ENCODE measurements at places on chromosomes 5 and 9.
A peak's percentile ranks its signal among the peaks of the same experiment; 100 is the strongest.

GRCh38 chr9:107504585-107505455, 15.3 kb upstream of the KLF4 start:
- DNase-seq = no peak

GRCh38 chr5:58208674-58209073, 251.2 kb downstream of the PLK2 start:
- DNase-seq = no peak

GRCh38 chr5:126455728-126456127, 32.5 kb downstream of the GRAMD2B start:
- no peak for DNase-seq

DNA sequence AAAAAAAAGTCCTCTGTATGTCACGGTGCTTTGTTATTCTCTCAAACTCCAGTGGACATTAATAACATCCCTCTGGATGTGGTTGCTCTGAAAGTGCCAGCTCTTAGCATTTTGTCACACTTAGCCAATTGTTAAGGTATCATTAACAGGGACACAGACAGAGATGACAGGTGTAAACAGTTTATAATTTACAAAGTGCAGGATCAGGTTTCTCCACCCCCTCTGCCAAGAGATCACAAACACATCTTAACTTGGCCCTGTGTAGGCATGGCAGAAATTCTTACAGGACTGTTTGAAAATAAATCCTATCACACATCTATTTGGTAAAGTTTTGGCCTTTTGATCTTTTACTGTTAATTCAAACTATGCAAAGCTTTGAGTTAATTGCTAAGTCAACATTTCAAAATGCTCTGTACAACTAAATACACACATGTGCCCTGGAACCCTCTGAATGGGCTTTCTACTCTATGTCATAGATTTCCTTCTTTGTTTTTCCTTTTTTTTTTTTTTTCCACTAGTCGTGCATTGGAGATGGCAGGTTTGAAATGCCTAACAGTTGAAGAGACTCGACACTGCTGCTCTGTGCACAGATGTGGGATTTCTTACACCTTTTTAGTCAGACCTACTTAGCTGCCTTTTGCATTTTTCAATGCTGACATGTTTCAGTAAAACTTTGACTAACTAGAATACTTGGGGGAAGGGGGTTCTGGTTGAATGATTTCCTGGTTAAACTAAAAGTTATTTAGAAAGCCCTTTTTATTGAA, 41.7 kb downstream of the SEMA6A start:
- no peak for DNase-seq

DNA sequence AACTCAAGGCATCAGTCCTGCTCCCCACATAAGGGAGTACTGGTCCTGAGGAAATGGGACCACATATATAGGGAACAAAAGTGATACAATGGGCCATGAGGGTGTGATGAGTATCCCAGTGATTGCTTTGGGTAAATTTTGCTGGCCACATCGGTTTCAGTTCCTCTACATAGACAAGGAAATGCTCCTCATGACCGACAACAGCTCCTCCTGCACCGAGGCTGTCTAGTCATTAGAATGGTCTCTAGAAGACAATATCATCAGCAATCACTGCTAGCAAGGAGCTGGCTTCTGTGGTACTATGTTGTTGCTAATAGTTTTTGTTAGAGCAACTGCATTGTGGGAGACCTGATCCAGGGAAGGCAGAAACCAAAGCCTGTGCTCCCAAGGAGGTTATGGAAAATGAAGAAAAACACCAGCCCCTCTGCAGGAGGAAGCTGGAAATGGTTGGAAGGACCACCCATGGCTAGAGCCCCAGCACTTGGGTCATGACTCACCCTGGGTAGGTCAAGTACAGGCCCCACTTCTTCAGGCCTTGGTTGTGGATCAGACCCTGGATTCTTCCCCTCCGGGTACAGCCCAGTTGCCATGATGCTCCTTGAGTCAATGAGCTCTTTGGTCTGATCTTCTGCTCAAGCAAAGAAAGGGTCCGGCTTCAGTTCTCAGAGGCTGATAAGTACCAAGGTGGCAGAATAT, 3.4 kb upstream of the CTSL start:
- DNase-seq = no peak

DNA sequence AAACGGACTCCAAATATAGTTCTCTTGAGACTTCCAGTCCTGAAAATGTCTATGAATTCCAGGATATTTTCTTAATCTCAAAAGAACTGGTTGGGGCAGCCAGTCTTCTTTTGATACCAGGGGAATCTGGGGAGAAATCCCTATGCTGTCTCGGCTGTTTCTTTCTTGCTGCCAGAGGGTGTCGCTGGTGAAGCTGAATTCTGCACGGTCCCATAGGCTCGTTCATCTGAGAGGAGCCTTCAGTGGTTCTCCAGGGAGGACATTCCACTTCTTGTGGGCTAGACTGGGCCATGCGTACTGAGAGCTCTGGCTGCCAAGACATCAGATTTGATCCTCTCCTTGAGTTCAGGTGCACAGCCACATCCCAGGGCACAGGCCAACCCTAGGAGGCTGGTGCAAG, 155.0 kb upstream of the CLINT1 start:
- DNase-seq = no peak

DNA sequence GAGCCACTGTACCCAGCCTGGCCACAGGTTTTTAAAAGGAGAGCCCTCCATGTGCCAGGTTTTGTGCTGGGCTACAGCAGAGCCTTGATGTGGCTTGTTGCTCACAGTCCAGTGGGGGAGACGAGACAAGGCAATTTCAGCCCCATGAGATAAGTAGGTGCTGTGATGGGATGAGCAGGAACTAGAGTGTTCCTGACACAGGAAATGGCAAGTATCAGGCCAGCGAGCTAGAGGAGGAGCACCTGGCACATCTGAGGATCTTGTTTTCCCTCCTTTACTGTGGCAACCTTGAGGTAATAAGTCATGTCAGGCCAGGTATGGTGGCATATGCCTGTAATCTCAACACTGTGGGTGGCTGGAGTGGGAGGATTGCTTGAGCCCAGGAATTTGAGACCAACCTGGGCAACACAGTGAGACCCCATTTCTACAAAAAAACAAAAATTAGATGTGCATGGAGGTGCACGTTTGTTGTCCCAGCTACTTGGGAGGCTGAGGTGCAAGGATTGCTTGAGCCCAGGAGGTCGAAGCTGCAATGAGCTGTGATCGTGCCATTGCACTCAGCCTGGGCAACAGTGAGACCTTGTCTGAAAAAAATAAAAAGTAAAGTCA, 3.8 kb upstream of the ZDHHC12 start:
- no peak for DNase-seq

DNA sequence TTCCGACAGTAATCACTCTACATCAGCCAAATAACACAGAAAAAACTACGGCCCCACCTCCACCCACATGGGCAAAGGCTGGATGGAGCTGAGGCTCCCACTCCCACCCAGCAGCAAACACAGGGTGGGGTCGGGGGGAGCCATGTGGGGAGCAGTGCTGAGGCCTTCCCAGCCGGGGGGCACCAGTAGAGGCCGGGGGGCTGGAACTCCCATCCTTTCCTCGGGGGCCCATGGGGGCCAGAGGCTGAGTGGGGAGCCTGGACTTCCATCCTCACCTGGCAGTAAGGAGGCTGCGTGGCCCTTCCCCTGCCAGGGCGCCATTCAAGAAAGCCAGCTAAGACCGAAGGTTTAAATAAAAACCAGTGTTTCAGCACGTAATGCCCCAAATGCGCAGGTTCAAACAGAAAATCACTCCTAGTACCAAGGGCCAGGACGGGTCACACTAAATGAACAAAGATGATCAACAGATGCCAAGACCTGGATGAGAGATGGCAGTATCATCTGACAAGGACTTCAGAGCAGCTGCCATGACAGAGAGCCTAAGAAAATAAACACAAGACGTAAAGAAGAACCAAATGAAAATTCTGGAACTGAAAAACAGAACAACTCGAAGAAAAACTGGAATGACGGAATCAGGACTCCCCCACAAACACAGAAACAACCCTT, 9.4 kb downstream of the CCDC127 start:
- no peak for DNase-seq

- no peak for DNase-seq
Observed at GRCh38 chr9:125496313-125496834, 210.6 kb downstream of the MAPKAP1 start.

DNA sequence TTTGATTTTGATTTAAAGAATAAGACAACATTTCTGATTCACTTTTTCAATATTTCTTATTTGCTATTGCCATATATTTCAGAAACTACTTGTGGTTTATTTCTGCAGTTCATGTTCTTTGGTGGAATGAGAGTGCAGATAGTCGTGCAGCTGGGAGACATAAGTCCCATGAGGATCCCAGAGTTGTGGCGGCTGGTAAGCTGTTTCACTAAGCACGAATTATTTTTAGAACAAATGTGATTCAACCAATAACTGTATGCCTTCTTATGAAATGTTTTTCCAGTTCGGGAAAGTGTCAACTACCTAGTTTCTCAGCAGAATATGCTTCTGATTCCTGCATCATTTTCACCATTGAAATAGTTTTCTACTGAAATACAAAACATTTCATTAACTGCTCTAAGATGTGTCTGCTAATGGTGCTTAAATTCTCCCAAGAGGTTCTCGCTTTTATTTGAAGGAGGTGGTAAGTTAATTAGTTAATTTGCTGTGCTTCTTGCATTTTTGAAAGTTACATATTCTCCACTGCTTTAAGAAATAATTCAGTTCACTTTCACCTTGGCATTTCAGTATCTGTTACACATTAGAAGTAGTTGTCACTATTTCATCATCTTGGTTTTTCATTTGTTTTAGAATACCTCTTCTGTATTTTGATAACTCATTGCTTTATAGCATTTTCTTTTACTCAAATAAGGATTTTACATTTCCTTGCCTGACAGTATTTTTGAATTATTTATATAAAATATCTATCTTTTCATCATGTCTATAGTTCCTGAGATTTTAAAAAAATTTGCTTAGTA, 9.0 kb downstream of the NIPSNAP3B start:
- no peak for DNase-seq

GRCh38 chr9:93306579-93307091, 122.7 kb downstream of the WNK2 start:
- no peak for DNase-seq

DNA sequence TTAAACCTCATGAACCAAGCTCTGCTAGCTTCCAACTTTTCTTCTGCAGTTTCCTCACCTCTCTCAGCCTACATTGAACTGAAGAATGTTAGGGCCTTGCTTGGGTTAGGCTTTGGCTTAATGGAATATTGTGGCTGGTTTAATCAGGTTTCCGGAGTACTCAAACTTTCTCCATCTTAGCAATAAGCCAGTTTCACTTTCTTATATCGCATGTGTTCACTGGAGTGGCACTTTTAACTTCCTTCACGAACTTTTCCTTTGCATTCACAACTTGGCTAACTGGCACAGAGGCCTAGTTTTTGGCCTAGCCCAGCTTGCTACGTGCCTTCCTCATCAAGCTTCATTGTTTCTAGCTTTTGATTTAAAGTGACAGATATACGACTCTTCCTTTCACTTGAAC, 81.0 kb upstream of the MAST4 start:
- DNase-seq = no peak

DNA sequence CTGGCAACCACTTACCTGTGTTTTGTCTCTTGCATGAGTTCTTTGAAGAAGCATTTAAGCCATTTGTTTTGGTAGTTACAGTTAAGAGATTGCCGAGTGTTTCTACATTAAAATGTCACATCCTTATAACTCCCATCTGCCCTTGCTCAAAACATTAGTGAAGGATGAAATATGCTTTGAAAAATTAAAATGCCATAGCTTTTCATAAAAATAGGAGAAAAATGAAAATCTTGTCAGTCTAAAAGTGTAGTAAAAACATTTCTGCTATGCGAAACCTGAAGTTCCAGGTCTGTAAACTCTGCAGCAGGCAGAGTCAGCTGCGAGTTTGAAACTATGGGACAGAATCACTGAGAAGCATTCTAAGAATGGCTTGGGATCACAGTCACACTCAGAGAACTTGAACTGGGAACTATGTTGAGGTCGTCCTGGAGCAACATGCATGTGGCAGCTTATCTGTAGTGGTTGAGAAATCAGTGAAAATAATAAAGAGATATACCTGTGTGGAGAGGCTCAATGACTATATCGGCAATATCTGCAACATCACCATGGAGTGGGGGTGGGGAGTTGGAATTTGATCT, 67.4 kb downstream of the RASGRF2 start:
- no peak for DNase-seq

- DNase-seq = no peak
Observed at GRCh38 chr9:77505232-77505631, 142.9 kb downstream of the GNA14 start.

DNA sequence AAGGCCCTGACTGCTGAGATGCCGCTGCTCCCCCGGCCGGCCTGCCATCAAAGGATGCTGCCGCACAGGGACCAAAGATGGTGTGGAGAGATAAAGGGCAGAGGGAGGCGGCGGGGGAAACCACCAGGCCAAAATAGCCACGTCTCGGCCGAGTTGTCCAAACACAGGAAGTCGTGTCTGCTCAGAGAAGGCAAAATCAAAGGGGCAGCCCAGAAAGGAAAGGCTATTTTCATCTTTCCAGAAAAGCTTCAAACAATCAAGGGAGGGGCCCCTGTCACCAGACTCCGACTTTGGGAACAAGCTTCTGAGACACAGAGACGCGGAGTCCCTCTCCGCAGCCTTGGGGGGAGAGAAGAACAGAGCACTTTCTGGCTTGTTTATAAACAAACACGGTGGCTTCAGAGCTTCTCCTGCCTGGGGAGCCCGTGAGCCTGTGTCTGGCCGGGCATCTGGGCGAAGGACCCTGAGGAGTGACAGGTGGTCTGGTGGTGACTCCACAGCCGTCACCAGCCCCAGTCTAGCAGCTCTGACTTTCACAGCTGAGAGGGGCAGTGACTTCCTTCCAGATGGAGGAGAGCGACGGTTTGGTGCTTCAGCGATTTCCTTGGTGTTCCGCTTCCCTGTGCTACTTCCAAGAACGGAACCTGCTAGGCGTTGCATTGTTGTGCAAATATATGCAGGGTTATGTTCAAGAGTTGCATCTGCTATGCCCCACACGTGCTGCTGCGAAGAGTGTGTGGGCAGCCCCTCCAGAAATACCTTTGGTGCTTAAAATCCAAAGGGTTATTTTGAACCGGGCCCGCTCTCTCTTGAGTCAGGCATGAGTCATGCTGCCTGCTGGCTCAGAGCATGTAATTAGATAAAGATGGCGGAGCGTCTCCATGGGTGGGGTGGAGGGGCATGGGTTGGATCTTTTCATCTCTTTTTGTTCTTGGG, 24.0 kb downstream of the ADAMTSL2 start:
- peak; percentile 56 for DNase-seq

DNA sequence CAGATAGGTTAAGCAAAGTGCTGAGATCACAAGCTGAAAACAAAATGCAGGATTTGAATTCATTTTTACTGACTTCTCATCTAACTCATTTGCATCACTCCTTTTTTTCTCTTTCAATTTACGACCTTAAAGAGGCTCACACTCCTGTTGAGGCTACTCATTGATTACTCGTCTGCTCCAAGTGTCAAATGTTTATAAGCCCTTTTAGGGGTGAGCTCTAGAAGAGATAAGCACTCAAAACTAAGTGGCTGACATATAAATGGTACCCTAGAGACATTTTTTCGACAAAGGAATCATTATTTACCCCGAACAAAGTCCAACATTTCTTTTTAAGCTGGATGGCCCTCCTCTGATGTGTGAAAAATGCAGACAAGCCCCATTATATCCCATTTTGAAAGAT, 483.1 kb downstream of the MAT2B start:
- DNase-seq = no peak

- DNase-seq = no peak
Observed at GRCh38 chr5:157602505-157602904, 26.9 kb upstream of the ADAM19 start.

- no peak for DNase-seq
Observed at GRCh38 chr9:83154821-83155220, 91.9 kb upstream of the RASEF start.
